ENCODE measurements at places on chromosomes 6 and 20. TPM values are rescaled to one million over a fixed set of nuclear protein-coding genes. Genes with fewer than 3 reads are reported as not detected.
A peak's percentile ranks its signal among the peaks of the same experiment; 100 is the strongest.

DNA sequence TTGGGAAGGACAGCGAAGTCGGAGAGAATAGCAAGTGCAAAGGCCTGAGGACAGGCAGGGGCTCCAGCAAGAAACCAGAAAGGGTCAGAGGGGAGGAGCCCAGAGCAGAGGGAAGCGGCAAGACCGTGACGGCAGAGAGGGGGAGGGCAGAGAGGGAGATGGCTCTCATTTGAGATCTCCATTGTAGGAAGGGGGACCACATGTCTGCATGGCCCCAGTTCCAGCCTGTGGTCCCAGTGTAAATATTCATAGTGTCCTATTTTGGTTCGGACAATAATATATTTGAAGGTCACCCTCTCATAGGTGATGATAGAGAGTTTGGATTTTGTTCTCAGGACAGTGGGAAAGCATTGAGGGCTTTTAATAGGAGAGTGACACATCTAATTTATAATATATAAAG lies 231.1 kb upstream of the RNF24 start:
- H3K4me3 ChIP-seq: no peak overlapping the region
- DNase-seq: no peak
- H3K36me3 ChIP-seq: no peaks in the 10 kb centered on the region
- peak overlapping the region; percentile 77 for H3K27ac ChIP-seq
- H3K27me3 ChIP-seq: peaks cover 18% of the 10 kb centered on the region
- peaks cover 47% of the 10 kb centered on the region for H3K4me1 ChIP-seq

GRCh38 chr6:166591026-166591425 lies 4.5 kb upstream of the RAMACL start:
- DNase-seq: no peak
- H3K4me3 ChIP-seq: no peak overlapping the region
- H3K4me1 ChIP-seq: peaks cover 34% of the 10 kb centered on the region
- no peaks in the 10 kb centered on the region for H3K36me3 ChIP-seq

DNA sequence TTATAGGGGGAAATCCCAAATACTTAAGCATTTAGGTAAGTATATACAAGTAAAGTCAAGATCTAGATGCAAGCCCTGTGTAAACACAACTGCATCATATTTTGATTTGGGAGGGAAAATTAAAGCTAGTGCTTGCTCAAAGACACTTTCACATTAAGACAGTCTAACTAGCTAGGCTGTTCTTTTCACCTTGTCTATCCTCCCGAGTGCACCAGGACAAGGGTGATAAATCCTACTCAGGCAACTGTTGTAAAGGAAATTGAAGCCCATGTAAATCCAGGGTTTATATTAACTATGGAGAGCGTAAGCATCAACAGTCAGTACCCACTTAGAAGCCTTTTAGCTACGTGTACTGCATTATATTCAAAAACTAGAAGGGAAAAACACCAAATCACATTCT lies 19.3 kb upstream of the BACH2 start:
- no peak overlapping the region for H3K4me3 ChIP-seq
- no peak for DNase-seq
- no peaks in the 10 kb centered on the region for H3K36me3 ChIP-seq
- no peaks in the 10 kb centered on the region for H3K4me1 ChIP-seq
- H3K27ac ChIP-seq: no peak overlapping the region

DNA sequence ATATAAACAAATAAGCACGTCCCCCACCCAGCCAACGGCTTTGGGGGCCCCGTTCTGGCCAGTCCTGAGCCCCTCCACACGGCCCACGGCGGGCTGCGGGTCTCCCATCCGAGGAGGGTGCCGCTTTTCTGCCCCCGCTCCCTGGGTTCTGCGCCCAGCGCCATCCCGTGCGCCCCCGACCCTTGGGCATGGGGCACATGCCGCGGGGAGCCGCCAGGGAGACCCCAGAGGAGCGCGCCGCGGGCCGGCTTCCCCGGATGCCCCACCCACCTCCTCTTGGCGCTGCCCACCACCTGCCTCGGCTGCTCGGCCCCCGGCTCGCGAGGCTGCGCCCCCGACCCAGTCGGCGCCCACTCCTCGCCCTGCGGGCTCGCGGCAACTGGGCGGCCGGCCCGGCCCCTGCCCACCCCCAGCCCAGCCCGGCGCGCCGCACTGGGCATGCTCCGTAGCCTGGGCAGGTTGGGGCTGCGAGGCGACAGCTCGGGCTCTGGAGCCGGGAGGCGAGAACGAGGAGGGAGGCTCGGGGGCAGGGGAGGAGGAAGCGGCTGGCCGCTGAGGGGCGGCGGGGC lies 570 bp upstream of the PLCB4 start:
- H3K27ac ChIP-seq: peak overlapping the region; percentile 84
- H3K27me3 ChIP-seq: no peaks in the 10 kb centered on the region
- no peaks in the 10 kb centered on the region for H3K4me1 ChIP-seq
- peak overlapping the region; percentile 69 for H3K4me3 ChIP-seq
- H3K36me3 ChIP-seq: no peaks in the 10 kb centered on the region

GRCh38 chr6:111013144-111013915 lies 31.5 kb downstream of the RPF2 start:
- H3K27ac ChIP-seq: no peak overlapping the region
- H3K36me3 ChIP-seq: no peaks in the 10 kb centered on the region
- H3K4me3 ChIP-seq: no peak overlapping the region
- H3K4me1 ChIP-seq: peaks cover 26% of the 10 kb centered on the region
- DNase-seq: no peak
- H3K27me3 ChIP-seq: no peaks in the 10 kb centered on the region

Gene DOK5
- 11.3 TPM for total RNA-seq

Gene HLA-DQB1
- total RNA-seq: 12.0 TPM

Gene TLDC2
- not detected for total RNA-seq

All from tibial nerve (tissue), 4 donors.